ENCODE measurements at places on chromosomes 7 and 10.
A peak's percentile ranks its signal among the peaks of the same experiment; 100 is the strongest.

GRCh38 chr7:106102387-106102966 lies 9.6 kb downstream of the SYPL1 start:
- no peak for DNase-seq
- H3K36me3 ChIP-seq: peaks cover 3% of the 10 kb centered on the region
- no peak overlapping the region for H3K27ac ChIP-seq
- H3K27me3 ChIP-seq: no peaks in the 10 kb centered on the region
- H3K4me3 ChIP-seq: no peak overlapping the region

DNA sequence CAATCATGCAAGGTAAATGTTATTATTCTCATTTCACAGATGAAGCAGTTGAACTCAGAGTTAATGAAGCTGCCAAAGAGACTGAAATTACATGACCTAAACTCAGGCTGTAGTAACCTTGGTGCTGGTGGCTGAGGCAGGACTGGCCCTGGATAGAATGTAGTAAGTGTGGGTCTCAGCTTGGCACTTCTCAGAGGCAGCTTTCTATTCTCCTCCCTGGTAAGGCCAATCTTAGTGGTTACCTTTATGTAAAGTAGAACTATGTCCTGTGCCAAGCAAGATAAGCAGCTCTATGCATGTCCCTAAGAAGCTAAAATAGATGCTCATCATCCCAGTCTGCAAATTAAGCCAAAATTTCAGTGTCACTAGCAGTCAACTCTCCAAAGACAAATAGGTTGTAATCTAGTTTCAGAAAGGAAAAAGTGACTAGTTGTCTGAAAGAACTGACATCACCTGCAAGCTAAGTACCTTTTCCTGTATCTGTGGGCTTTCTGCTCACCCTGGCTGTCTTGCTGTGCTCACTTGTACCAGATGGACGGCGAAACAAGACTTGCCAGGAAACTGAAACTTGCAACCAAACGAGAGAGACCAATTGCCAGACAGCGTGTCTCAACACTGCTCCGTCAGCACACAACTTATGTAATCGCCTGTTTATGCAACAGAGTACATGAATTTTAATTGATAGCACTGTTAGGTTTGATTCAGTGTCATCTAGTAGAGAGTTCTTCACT lies 43.7 kb downstream of the CH25H start:
- DNase-seq: peak; percentile 26
- no peaks in the 10 kb centered on the region for H3K36me3 ChIP-seq
- no peaks in the 10 kb centered on the region for H3K4me1 ChIP-seq
- H3K27ac ChIP-seq: no peak overlapping the region

DNA sequence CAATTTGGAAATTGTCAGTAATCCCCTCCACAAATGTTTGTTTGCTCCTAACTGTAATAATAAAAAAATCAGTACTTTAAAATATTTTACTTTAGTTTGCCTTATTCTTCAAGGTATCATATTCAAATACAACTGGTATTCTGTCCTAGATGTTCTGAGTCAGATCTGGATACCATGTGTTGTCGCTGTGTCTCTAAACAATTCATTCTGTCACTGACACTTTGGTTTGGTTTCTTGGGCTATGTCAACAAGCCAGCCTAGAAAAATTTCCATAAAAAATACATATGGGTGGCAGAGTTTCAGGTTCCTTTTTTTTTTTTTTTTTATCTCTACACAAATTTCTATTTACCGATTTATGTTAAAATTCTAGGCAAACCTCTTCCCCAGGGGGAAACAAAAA lies 33.2 kb upstream of the SEMA3D start:
- no peaks in the 10 kb centered on the region for H3K4me1 ChIP-seq
- H3K27me3 ChIP-seq: no peaks in the 10 kb centered on the region
- H3K36me3 ChIP-seq: no peaks in the 10 kb centered on the region
- H3K4me3 ChIP-seq: no peak overlapping the region
- H3K27ac ChIP-seq: no peak overlapping the region

DNA sequence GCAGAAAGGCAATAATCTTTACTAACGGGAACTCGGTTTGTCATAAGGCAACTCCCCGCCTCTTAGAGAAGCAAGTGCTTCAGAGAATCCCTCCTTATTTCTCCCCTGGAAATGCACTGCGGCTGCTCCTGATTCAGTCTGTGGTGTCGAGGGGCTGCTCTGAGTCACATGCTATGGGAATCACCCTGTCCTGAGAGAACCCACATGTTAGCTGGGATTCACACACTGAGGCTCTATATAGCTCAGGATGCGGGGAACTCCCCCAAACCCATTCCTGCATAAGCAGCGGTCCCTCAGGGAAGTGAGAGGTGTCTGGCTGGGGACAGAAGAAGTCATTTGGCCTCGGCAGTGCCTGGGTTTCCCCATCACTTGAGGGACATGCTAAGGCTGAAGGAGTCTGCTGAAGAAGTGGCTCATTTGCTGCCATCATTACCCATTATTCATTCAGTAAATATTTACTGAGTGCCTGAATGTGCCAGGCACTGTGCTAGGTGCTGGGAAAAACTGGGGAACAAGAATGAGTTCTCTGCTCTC lies 87.5 kb downstream of the ATXN7L1 start:
- H3K36me3 ChIP-seq: no peaks in the 10 kb centered on the region
- no peak overlapping the region for H3K4me3 ChIP-seq
- DNase-seq: no peak
- no peaks in the 10 kb centered on the region for H3K27me3 ChIP-seq

DNA sequence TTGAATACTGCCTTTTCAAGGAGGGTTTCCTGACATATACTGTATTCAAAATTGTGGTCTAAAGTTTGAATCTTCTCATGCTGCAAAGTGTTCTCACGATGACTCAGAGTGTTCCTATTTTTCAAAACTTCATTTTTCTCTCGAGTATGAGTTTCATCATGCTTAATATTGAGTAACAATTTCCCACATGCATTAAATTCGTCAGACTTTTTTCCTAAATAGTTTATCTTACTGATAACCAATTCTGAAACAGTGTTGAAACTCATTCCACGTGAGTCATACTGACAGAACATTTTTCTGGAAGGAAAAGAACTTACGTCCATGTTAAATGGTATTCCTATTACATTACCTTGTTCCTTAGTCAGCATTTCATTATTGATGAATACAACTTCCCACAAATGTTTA lies 44.1 kb downstream of the ZNF33B start:
- no peak overlapping the region for H3K27ac ChIP-seq
- no peaks in the 10 kb centered on the region for H3K27me3 ChIP-seq
- H3K36me3 ChIP-seq: peaks cover 41% of the 10 kb centered on the region

DNA sequence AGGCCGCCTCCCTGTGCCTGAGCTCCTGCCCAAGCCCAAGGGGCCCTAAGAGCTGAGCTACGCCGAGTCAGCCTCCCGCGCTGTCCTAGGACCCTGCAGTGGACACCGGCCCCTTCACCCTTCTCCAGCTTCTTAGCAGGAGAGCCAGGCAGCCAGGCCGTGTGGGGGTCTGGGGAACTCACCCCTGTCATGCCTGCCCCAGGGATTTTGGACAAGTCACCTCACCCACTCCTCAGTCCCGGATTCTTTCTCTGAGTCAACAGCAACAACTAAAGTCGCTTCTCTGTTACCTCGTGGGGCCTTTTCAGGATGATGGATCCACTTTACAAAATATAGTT lies 79.3 kb downstream of the MKI67 start:
- peaks cover 29% of the 10 kb centered on the region for H3K4me1 ChIP-seq
- DNase-seq: no peak
- no peak overlapping the region for H3K4me3 ChIP-seq
- H3K36me3 ChIP-seq: no peaks in the 10 kb centered on the region

GRCh38 chr7:116577320-116577871 lies 52.6 kb downstream of the CAV1 start:
- no peaks in the 10 kb centered on the region for H3K27me3 ChIP-seq
- peaks cover 36% of the 10 kb centered on the region for H3K4me1 ChIP-seq
- H3K27ac ChIP-seq: peak overlapping the region; percentile 25

GRCh38 chr7:14023838-14024237 lies 34.4 kb upstream of the ETV1 start:
- no peaks in the 10 kb centered on the region for H3K27me3 ChIP-seq
- H3K4me1 ChIP-seq: no peaks in the 10 kb centered on the region

DNA sequence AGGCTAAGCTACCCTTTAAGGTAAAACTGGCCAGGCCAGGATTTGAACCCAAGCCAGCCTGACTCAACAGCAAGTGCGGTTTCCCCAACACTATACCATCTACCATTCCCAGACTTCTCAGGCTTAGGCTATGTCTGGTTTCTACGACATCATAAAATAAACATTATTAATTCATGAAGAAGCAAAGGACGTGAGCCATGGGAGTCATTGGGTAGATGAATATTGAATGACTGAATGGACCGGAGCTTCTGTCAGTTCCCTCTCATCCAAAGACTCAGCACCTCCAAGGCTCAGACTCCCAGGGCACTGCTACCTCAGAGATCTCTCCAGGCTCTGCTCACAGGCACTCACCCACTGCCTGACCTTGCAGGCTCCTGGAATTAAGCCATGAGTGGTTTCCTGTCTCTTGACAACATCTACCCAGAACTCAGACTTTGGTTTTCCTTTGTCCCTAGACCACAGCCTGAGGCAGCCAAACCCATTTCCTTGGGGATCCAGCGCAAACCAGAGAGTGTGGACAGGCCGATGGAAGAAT lies 64.6 kb upstream of the STEAP1B start:
- no peak overlapping the region for H3K4me3 ChIP-seq
- peaks cover 66% of the 10 kb centered on the region for H3K4me1 ChIP-seq
- peak overlapping the region; percentile 19 for H3K27ac ChIP-seq
- H3K36me3 ChIP-seq: no peaks in the 10 kb centered on the region
- DNase-seq: peak; percentile 28

DNA sequence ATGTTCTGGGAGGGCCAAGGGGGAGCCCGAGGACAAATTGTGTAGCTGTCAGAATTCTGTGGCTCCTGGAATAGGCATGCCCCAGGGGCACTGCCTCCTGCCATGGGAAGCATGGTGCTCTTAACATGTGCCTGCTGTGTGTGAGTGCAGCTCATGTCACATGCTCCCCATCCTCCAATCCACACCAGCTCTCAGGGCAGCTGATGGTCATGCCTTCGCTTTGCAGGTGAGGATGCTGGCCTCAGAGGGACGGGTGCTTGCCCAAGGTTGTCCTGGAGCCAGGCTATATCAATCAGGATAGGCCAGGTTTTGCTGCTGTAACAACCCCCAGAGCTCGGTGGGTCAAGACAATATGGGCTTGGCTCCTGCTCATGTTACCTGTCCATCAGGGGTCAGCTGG lies 303.4 kb downstream of the RPS24 start:
- no peak for DNase-seq
- H3K4me3 ChIP-seq: no peak overlapping the region
- H3K27ac ChIP-seq: no peak overlapping the region
- no peaks in the 10 kb centered on the region for H3K27me3 ChIP-seq

DNA sequence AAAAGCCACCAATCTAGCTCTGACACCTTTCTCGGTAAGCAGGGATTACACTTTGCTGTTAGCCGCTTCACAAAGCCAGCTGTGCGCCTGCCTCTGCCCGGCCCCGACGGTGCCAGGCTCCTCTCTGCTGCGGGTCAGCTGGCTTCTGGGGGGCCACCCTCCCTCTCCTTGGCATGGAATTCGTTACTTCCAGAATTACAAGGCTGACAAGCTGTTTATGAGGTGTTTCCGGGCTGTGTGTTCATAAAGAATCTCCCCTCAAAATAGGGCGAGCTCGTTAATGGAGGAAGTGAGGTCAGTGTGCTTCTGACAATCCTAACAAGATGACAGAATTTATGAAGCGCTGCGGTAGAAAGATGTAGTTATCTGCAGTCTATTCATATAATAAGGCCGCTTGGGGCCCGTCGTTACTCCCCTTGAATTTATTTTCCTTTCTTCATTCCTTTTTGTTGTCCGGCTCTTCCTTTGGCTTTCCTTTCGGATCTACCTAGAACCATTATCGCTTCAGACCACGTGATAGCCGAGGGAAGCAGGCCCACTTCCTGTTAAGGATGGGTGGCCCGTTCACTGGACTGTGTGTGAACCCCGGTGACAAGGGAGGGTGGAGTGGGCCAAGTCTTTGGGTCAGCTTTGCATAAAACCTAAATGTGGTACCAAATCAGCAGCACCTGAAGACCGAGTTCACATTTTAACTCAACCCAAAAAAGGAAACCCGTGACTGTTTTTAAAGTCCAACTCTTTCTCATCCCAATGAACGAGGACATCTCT lies 273.0 kb upstream of the YAE1 start:
- H3K4me1 ChIP-seq: no peaks in the 10 kb centered on the region
- no peak for DNase-seq
- H3K36me3 ChIP-seq: no peaks in the 10 kb centered on the region

DNA sequence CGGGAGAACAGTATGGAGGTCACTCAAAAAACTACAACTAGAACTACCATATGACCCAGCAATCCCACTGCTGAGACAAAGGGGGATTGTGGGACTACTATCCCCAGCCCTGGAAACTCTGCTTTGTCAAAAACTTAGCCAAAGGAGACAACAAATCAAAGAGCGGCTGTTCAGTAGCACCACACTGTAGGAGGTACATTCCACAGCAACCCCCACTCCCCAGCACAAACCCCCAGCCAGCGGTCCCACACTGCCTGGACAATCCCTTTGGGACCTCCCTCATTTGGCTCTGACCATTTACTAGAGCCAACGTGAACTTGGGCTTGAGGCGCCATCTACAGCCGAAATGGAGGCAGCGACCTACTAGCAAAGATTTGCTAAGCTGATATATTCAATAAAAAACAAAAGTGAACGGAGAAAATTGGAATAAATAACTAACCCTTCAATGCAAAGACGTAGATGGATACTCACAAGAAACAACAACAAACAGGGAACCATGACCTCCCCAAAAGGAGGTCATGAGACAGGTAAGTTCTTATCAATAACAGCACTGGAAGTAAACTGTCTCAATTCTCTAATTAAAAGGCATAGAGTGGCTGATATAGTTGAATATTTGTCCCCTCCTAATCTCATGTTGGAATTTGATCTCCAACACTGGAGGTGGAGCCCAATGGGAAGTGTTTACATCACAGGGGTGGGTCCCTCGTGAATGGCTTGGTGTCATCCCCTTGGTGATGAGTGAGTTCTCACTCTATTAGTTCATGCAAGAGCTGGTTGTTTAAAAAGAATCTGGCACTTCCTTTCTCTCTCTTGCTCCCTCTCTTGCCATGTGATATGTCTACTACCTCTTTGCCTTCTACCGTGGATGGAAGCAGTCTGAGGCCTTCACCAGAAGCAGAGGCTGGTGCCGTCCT lies 119.0 kb upstream of the KCNMA1 start:
- H3K4me3 ChIP-seq: no peak overlapping the region
- no peaks in the 10 kb centered on the region for H3K4me1 ChIP-seq
- H3K36me3 ChIP-seq: no peaks in the 10 kb centered on the region
- DNase-seq: no peak

- H3K27ac ChIP-seq: no peak overlapping the region
- H3K27me3 ChIP-seq: no peaks in the 10 kb centered on the region
- H3K4me3 ChIP-seq: no peak overlapping the region
- H3K36me3 ChIP-seq: no peaks in the 10 kb centered on the region
Measured at GRCh38 chr7:111678986-111679385, 116.7 kb upstream of the IMMP2L start.

Measured in heart right ventricle (tissue), 16 donors.